ENCODE measurements at places on chromosomes 7 and 10.

- DNase-seq: no peak
Measured at GRCh38 chr7:46786995-46787394, 794.9 kb downstream of the TNS3 start.

DNA sequence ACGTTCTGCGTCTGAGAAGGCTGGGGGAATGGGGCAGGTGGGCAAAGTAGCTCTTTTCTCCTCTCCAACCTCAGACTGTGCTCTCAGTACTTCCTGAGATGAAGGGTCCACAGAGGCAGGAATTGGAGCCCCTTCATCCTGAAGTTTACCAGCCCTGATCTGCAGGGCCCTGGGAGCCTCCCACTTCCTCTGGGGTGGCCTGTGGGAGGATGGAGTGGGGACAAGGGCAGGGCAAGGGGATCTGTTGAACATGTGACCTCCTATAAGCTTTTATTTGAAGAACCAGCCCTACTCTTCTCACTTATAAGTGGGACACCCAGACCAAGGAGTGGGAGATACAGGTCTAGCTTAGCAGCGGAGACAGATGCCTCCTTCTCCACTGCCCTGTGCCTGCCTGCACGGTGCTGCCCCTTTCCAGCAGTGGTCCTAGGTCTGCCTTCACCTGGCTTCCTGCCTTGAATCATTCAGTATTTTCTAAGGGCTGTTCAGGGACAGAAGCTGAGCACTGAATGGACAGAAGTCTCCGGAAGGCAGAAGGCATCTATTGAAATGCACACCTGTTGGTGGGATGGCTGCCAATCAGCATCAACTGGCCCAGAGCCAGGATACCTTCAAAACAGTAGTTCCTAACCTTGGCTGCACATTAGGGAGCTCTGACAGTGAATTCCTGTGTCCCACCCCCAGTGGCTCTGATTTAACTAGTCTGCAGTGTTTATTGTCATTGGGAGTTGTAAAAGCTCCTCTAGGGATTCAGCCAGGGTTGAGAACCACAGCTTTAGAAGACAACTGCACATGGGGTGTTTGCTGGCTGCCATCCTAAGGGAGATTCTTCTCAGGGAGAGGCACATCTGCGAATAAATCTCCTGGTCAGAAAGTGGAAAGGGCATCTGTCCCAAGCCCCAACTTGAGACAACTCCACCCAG is 2.7 kb upstream of the ARHGAP22 start:
- no peak for DNase-seq

DNA sequence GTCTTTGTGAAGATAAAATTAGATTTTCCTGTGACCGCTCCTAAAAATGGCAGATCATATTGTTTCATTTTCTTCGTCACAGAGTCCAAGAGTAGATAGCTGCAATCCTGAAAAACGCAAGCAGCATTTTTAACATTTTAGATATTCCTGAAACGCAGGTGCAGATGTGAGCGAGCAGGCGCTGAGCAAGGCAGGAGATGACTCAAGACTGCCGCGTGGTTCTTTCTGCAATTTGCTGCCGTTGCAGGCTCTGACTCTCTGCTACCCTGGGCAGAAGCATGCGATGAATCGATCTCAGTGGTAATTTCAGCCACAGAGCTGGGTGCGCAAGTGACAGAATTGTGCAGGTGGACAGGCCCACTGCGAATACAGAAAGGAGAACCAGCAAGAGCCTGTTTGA is 331.9 kb downstream of the ACTR3B start:
- DNase-seq: no peak

DNA sequence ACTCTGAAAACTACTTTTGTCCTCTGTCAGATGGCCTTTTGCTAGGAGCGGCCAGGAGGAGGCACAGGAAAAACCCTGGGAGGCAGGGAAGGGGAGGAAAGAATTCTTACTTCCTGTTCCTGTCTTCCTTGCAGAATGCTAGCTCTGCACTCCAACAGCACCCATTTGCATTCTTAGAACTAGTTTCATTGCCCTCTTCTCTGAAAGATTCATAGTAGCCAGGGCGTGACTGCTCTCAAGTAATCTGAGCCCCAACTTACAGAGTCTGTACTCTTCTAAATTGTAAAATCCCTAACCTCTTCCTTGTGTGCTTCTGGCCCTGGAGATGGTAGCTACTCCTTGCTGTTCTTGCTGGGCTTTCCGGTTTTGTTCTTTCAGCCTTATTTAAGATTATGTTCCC is 75.3 kb upstream of the STEAP1 start:
- DNase-seq: no peak

GRCh38 chr7:135710417-135711138 is 17.4 kb downstream of the SLC13A4 start:
- no peak for DNase-seq

GRCh38 chr7:75819711-75820110 is 6.1 kb upstream of the CCL24 start:
- no peak for DNase-seq

GRCh38 chr7:8131694-8132605 is 130.0 kb downstream of the ICA1 start:
- DNase-seq: no peak

- no peak for DNase-seq
Measured at GRCh38 chr7:95478272-95479037, 7.3 kb upstream of the ASB4 start.

GRCh38 chr10:98758463-98758862 is 311.7 kb upstream of the HPS1 start:
- DNase-seq: no peak

DNA sequence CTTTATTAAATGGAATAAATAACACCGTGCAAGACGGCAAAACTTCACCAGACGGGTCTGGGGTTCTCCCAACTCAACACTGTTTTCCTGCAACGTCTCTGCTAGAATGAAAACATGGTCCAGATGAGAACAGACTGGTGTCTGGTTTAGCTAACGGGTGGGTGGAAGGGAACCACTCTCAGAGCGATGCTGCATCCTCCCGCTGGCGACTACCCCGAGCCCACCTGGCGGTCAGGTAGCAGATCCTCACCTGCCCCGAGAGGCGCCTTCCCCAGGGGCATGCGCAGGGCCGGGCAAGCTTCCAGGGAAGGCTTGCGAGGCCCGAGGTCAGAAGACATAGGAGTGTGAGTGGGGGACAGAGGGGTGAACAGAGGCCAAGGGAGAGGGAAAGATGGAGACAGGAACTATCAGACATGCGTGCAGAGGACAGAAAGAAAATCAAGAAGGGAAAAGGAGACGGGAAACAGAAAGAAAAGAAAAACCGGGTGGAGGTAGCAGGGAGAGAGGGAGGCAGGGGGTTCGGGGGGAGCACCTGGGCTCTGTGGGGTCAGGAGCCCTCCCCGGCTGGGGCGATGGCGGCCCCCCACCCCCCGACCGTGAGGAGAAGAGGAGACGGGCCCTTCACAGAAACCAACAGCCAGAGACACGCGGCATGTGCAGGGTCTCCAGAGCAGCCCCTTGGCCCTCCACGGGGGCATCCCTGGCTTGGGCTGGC is 222.0 kb downstream of the MAD1L1 start:
- no peak for DNase-seq

- DNase-seq: no peak
Measured at GRCh38 chr10:35870665-35871310, 228.7 kb upstream of the FZD8 start.

GRCh38 chr10:99920901-99921300 is 88.8 kb downstream of the DNMBP start:
- no peak for DNase-seq

DNA sequence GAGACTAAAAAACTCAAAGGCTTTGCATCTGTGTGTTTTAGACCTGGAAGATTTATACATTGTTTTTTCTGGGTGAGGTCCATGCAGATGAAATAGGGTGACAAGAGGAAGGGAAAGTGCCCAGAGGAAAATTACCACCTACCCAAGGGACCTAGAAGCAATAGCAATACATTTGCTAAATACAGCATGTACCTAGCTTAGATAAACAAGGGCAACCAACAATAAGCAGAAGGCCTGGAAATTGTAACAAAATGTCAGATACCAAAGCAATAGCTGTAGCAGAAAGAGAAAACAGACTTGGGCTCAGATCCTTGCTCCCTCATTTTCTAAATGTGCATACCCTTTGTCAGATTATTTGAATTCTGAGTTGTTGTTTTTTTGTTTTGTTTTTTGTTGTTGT is 318.4 kb upstream of the KMT2E start:
- DNase-seq: no peak

DNA sequence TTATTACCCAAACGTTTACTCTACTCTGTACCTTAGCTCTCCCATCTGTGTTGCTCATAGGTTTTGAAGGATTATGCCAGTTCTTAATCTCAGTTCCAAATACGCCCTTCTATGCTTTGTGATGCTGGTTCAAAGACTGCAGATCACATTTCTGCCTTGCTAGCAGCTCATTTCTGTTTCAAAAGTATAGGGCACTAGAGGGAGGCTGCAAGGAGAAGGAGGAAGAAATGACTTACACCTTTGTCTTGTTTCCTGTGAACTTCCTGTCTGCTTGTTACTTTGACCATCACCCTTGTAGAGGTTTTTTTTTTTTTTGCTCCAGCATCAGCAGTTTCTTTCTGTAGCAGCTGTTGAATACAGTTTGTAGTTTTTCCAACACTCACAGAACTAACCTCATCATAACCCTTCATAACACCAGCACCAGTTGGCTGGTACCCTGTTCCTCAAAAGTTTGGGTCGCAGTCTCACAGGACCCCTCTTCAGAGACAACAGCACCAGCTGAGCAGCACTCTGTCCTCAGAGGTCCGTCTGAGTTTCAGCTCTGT is 16.5 kb downstream of the SLK start:
- DNase-seq: no peak

GRCh38 chr7:106896231-106896630 is 31.1 kb downstream of the PIK3CG start:
- DNase-seq: no peak

GRCh38 chr10:70672165-70673042 is at the start of gene ADAMTS14:
Gene ADAMTS14, plus strand, starts transcription at chr10:70672506. Its CDS starts 297 bp downstream, at chr10:70672803.
- DNase-seq: no peak

DNA sequence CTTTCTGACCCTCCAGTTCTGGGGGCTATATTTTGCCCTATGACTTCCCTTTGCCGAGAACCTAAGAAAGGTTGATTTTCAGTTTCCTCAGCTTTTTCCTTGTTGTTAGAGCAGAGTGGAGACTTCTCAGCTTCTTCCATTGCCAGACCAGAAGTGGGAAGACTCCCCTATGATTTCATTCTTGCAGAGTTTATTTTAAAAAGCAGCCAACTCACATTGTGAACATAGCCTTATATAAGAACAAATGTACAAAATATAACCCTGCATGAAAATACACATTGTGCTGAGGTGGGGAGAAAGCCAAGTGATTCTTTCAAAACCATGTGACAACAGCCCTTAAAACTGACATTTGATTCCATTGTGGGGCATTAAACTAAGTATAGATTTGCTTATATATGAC is 33.8 kb upstream of the FZD8 start:
- no peak for DNase-seq

- DNase-seq: no peak
Measured at GRCh38 chr10:91976317-91977051, 52.9 kb downstream of the BTAF1 start.

- DNase-seq: no peak
Measured at GRCh38 chr10:3735175-3735574, 49.8 kb downstream of the KLF6 start.

DNA sequence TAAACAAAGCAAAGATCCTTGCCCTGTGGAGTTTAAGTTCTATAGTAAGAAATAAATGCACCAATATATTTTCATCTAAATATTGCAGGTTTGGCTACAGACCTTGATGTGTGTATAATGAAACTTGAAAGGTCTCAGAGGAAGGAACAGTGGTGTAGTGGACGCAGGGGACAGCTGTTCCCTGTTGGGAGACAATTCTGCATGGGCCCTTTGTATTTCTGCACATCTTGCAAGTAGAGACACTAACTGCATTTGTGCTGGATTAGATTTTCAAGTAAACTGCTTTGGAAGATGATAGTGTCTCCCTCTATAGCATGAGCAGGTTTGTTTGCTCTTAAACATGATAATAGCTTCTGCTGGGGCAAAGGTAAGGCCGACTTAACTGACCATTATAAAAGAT is 57.5 kb upstream of the FAM133B start:
- DNase-seq: no peak

DNA sequence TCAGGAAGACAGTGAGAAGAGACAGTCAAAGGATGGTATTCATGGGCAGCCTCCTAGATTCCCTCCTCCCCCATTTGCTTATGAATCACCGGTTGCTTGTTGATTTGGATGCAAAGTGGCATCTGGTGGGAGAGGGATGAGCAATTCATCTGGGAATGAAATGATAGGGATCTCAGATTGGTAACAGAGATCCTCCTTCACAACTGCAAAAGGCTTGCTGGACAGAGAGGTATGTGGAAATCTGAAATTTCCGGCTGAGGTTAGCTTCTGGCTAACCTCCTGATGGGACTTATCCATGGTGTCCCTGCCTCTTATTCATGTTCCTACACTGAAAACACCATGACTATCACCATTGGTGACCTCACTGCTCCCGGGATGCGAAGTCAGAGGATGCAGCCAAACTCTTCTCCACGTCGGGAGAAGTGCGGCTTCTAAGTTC is 48.4 kb upstream of the PODXL start:
- DNase-seq: no peak

DNA sequence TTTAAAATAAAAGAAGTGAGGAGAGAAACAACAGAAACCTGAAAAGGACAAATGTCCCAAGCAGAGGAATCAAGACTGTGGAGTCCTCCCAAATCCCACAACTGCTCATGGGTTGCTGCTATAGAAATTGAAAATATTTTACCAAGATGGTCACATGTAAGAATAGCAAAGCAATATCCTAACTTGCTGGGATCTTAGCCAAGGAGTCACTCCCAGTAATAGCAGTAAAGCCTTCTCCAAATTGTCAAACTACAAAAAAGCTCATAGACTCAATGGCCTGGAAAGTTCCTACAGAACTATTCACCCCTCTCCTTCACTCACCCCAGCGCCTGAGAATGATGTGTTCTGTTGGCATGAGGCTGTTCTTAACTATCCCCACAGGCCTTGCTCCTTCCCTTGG is 186.5 kb downstream of the ELMO1 start:
- no peak for DNase-seq

DNA sequence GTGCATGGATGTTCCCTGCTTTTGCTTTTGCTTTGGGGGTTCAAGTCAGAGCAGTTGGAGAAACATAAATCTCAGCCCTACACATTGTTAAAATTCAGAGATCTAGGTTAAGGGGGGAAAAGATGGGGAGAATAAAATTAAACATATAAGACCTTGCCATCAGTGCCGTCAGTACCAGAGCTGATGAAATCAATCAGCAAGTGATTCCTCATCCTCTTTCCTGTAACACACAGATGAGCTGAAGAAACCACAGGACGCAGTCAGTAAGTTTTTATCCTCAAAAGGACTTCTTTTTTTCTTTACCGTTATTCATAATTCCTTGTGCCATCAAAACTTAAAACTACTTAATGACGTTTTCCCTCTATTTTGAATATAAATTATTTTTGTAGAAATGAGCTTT is 5.9 kb downstream of the HECW1 start:
- no peak for DNase-seq

DNA sequence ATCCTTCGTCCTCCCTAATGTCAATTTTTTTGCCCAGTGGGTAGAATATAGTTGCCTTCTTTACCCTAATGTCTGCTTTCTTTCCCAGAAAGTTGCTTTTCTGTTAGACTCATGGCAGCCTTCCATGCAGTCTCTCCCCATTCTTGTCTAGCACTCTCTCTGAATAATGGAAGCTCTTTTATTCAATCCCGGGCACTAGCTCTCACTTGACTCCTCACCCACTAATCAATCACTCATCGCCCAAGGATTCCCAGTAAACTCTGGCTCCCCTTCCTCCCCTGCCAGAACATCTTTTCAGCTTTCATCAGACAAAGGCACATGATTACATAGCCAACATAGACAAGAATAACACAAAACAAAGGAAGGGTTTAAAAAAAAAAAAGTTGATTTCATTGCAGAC is 100.2 kb upstream of the RELN start:
- no peak for DNase-seq
